Cerebellar nuclear complex (tissue), 1 donor: ENCODE measurements at places on chromosomes 11 and 22.

GRCh38 chr11:22276535-22276934, 61.6 kb upstream of the SLC17A6 start:
- no peak for DNase-seq

DNA sequence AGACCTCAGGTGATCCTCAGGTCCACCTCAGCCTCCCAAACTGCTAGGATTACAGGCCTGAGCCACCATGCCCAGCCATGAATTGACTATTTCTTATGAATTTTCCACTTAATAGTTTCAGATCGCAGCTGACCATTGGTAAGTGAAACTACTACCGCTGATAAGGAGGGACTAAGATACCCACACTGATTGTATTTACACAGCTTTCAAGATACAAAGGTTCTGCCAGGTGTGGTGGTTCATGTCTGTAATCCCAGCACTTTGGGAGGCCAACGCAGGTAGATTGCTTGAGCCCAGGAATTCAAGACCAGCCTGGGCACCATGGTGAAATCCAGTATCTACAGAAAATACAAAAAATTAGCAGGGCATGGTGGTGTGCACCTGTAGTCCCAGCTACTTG, 3.9 kb downstream of the CHEK2 start:
- no peak for DNase-seq

GRCh38 chr11:1878137-1879031, 13.3 kb downstream of the PRR33 start:
- no peak for DNase-seq

GRCh38 chr11:94834911-94835593, 66.9 kb downstream of the AMOTL1 start:
- no peak for DNase-seq

GRCh38 chr11:46504817-46505613, 88.8 kb downstream of the AMBRA1 start:
- DNase-seq = no peak

DNA sequence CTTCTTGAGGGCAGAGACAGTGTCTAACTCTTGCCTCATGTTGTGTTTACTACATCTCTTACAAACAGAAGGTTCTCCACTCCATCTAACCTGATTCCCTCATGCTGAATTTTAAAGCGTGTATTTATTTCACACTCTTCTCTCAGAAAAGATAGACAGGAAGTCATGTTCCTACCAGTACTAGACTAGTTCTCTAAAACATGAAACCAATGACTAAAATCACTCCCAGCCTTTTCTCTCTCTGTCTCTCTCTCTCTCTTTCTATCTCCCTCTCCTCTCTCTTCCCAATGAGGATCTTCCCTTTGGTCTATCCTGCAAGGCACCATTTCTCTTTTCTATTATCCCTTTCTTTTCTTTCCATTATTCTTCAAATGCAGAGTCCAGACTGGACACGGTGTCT, 391.9 kb upstream of the CADM1 start:
- DNase-seq = no peak

DNA sequence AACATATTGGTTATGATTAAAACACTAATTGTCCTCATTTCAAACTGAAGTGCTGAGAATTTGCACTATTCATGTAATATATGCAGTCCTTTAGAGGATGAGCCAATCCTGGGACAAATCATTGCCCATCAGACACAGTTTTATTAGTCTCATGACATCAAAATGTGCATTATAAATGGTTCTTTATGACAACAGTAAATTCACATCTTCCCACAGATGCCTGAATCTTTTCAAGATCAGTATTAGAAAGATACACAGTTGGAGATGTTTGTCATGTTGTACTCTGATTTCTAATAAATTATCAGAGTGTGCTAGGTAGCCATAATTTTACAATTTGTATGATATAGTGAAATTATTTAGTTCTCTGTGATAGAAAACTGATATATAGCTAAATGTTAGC, 813.5 kb downstream of the FAM181B start:
- DNase-seq = no peak
